ENCODE measurements at places on chromosomes 7 and 10.

GRCh38 chr7:79050603-79051002, 402.9 kb downstream of the MAGI2 start:
- no peaks in the 10 kb centered on the region for H3K36me3 ChIP-seq
- DNase-seq, result no peak
- H3K4me3 ChIP-seq, result no peak overlapping the region
- no peak overlapping the region for H3K27ac ChIP-seq
- H3K4me1 ChIP-seq, result no peaks in the 10 kb centered on the region

DNA sequence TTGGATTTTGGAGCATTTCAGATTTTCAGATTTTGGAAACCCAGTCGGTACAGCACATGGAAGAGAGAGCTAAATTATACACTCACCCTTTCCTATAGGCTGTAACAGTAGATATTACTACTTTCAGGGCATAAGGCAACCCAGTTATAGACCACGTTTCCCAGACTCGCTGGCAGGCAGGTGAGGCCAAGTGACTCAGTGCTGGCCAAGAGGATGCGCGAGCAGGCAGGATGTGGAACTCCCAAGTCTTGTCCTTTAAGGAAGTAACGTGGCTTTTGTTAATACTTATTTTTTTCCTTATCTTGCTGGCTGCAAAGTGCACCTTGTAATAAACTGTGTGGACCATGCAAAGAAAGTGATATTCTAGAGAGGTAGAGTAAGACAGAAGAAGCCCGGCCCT, 1160.1 kb downstream of the GATA3 start:
- H3K27me3 ChIP-seq, result no peaks in the 10 kb centered on the region
- no peak for DNase-seq
- no peaks in the 10 kb centered on the region for H3K36me3 ChIP-seq
- no peak overlapping the region for H3K27ac ChIP-seq
- no peak overlapping the region for H3K4me3 ChIP-seq

- H3K4me3 ChIP-seq, result no peak overlapping the region
- no peaks in the 10 kb centered on the region for H3K36me3 ChIP-seq
- H3K27me3 ChIP-seq, result no peaks in the 10 kb centered on the region
- H3K27ac ChIP-seq, result no peak overlapping the region
- DNase-seq, result peak; percentile 68
Measured at GRCh38 chr7:37311355-37311754, 137.3 kb downstream of the ELMO1 start.

DNA sequence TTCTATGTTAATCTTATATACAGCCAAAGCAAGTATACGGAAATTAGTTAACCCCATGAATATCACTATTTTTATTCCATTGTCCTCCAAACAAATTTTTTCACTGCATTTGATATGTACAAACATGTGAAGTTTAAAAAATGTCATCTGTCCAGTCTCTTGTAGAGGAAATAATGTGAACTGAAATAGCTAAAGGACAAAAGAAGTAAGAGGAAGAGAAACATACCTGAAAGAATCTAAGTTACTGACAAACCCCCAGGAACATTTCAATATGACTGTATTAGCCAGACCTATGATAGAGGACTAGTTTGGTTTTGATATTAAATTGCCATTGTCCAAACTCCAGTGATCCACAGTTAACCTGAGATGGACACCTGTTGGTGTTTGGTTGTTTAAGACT, 80.6 kb downstream of the NRCAM start:
- H3K36me3 ChIP-seq, result no peaks in the 10 kb centered on the region
- H3K4me1 ChIP-seq, result no peaks in the 10 kb centered on the region
- no peak overlapping the region for H3K27ac ChIP-seq

DNA sequence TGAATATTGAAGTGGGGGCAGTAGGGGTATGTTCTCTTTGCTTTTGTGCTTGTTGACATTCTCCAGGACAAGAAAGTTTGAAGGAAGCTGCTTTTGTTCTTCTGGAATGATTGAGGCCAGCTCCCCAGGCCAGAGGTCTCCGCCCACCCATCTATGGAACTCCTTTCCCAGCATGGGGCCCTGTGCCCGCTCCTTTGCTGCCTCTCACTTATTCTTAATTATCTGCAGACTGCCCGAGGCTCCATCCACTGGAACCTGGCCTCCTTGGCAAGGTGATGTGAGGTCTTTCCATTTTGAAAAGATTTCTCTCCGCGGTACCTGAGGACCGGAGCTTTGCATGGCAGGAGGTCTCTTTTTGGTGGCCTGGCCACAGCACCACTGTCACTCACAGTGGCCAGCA, 39.3 kb upstream of the MKI67 start:
- H3K4me3 ChIP-seq, result no peak overlapping the region
- no peak for DNase-seq
- no peak overlapping the region for H3K27ac ChIP-seq
- H3K4me1 ChIP-seq, result no peaks in the 10 kb centered on the region

DNA sequence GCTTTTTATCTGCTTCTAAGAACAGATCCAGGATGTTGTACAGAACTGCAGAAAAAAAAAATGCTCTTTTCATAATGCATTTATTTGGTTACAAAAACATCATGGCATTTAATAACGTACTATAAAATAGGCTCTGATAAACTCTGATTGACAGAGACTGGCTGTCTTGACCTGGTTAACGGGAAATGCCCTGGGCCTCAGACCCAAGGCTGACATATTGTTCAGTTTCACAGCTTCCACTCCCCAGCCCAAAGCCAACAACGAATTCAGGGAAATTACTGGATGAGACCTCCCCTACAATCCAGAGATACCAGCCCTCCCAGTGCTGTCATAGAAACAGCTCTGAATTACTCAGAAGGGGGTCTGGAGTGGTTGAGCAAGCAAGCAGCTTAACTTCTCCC, 260.1 kb downstream of the CREB5 start:
- H3K4me1 ChIP-seq, result no peaks in the 10 kb centered on the region
- H3K36me3 ChIP-seq, result no peaks in the 10 kb centered on the region
- H3K27me3 ChIP-seq, result no peaks in the 10 kb centered on the region
- DNase-seq, result no peak
- H3K4me3 ChIP-seq, result no peak overlapping the region
- H3K27ac ChIP-seq, result no peak overlapping the region

- no peak for DNase-seq
- H3K4me3 ChIP-seq, result no peak overlapping the region
- H3K4me1 ChIP-seq, result no peaks in the 10 kb centered on the region
- H3K27me3 ChIP-seq, result no peaks in the 10 kb centered on the region
- H3K36me3 ChIP-seq, result no peaks in the 10 kb centered on the region
Measured at GRCh38 chr10:7519351-7519750, 108.5 kb upstream of the SFMBT2 start.

DNA sequence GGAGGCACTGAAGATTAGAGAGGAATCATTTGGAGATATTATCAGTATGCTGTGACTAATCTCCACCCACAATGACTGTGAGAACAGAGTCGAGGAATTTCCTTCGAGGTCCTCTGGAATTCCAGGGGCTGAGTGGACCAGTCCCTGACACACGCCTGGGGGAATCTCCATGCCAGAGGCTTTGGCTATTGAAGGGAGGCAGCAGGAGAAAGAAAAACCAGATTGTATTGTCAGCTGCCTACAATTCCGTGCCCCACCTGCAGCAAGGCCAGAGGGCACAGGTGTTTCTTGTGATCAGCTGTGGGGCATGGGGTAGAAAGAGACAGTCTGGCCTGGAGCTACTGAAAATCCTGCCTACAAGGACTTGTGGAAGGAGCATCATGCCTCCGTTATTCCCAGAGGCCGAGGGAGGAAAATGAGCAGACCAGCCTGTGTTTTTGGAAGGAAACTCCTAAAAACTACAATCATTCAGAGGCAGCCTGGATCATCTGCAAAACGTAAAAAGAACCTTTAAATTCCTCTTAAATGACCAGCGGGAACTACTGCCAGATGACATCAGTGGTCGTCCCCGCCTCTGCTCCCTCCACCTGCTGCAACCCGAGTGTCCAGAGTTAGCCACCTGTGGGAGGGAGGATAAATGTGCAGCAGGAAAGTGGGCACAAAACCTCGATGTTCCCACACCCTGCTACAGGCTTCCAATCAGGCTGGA, 25.4 kb upstream of the ANK3 start:
- H3K4me1 ChIP-seq, result no peaks in the 10 kb centered on the region
- no peak overlapping the region for H3K27ac ChIP-seq
- no peaks in the 10 kb centered on the region for H3K36me3 ChIP-seq
- H3K4me3 ChIP-seq, result no peak overlapping the region
- no peaks in the 10 kb centered on the region for H3K27me3 ChIP-seq

DNA sequence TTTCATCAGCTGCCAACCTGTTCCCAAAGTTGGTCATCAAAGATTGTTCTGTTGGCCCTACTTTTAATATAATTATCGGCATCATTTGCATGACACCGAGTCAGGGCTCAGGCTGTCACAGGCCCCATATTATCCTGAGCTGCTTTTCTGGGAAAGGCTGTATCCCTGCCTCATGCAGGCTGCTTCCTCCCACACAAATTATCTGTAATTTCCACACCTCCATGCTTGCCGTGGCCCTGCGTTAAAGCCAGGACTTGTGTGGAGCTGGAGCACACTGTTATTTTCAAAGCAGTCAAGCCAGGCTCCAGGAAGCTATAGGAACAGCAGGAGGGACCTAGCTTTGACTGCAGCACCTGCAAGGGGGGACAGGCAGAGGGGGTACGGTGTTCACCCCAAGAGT, 5.4 kb upstream of the ADCYAP1R1 start:
- H3K4me3 ChIP-seq, result no peak overlapping the region
- no peak for DNase-seq
- no peak overlapping the region for H3K27ac ChIP-seq
- no peaks in the 10 kb centered on the region for H3K27me3 ChIP-seq
- H3K36me3 ChIP-seq, result no peaks in the 10 kb centered on the region

- no peak overlapping the region for H3K4me3 ChIP-seq
- DNase-seq, result no peak
- H3K4me1 ChIP-seq, result no peaks in the 10 kb centered on the region
Measured at GRCh38 chr10:35558276-35558675, 46.9 kb upstream of the GJD4 start.

- DNase-seq, result no peak
- H3K4me1 ChIP-seq, result no peaks in the 10 kb centered on the region
- H3K36me3 ChIP-seq, result peaks cover 17% of the 10 kb centered on the region
- H3K4me3 ChIP-seq, result no peak overlapping the region
- H3K27me3 ChIP-seq, result no peaks in the 10 kb centered on the region
Measured at GRCh38 chr10:68684413-68684812, 36.6 kb upstream of the CCAR1 start.

GRCh38 chr10:80553436-80553835, 15.7 kb downstream of the SH2D4B start:
- H3K27me3 ChIP-seq, result no peaks in the 10 kb centered on the region
- H3K4me3 ChIP-seq, result no peak overlapping the region
- H3K4me1 ChIP-seq, result no peaks in the 10 kb centered on the region
- H3K27ac ChIP-seq, result no peak overlapping the region
- no peak for DNase-seq
- no peaks in the 10 kb centered on the region for H3K36me3 ChIP-seq

GRCh38 chr7:92648067-92648466, 57.9 kb upstream of the FAM133B start:
- no peak overlapping the region for H3K27ac ChIP-seq
- no peaks in the 10 kb centered on the region for H3K27me3 ChIP-seq
- H3K4me3 ChIP-seq, result no peak overlapping the region
- no peaks in the 10 kb centered on the region for H3K36me3 ChIP-seq

DNA sequence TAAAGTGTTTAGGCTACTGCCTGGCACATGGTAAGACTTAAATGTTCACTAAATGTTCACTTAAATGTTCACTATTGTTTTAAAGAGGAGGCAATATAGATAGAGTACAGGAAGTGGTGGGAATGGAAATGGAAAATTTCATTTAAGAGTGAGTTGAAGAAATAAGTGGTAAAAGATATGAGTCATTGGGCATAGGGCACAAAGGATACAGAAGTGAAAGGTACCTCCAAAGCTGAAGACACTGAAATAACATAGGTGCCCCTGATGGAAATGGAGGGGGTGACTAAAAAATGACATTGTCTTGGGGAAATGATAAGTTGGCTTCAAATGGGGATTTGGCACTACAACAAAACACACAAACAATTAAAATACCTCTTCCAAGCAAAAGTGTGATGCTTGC, 5.2 kb upstream of the FRA10AC1 start:
- DNase-seq, result no peak
- H3K36me3 ChIP-seq, result no peaks in the 10 kb centered on the region
- H3K4me3 ChIP-seq, result no peak overlapping the region
- no peak overlapping the region for H3K27ac ChIP-seq

DNA sequence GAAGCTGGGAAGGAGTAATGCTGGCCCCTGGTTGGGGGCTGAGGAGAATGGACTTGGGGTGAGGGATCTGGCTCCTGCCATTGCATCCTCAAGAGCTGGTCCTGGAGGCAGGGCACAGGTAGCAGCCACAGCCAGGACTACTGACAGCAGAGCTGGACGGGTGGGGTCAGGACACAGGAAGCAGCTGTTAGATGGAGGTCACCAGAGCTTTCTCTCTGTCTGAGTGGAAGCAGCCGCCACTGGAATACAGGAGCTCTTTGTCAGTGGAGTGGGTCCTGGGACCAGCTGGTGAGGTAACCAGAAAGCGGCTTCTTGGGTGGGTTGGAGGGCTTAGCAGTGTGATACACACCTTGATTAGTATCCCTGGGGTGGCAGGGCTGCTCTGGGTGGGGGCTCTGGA, 58.1 kb upstream of the AQP1 start:
- H3K27ac ChIP-seq, result peak overlapping the region; percentile 98
- H3K36me3 ChIP-seq, result no peaks in the 10 kb centered on the region
- no peak overlapping the region for H3K4me3 ChIP-seq
- no peak for DNase-seq
- H3K27me3 ChIP-seq, result no peaks in the 10 kb centered on the region

DNA sequence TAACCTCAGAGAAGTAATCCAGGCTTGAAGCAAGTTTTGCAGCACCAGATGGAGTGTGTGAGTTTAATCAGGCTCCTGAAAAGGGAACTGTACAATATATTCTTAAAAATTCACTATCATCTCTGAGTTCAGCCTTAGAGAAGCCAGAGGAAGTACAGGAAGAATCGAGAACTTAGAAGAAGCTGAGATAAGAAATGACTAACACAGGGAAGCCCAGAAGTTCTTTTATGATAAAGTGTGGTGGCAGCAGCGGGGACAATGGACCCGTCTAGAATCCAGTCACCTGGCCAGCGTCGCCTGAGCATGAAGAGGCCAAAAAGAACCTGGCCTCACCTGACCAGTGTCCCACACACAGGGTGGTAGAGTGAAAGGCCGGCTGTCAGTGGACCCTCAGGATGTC, 161.0 kb downstream of the USP6NL start:
- H3K27me3 ChIP-seq, result no peaks in the 10 kb centered on the region
- H3K36me3 ChIP-seq, result no peaks in the 10 kb centered on the region
- no peak overlapping the region for H3K4me3 ChIP-seq
- DNase-seq, result no peak
- H3K4me1 ChIP-seq, result no peaks in the 10 kb centered on the region
- no peak overlapping the region for H3K27ac ChIP-seq

DNA sequence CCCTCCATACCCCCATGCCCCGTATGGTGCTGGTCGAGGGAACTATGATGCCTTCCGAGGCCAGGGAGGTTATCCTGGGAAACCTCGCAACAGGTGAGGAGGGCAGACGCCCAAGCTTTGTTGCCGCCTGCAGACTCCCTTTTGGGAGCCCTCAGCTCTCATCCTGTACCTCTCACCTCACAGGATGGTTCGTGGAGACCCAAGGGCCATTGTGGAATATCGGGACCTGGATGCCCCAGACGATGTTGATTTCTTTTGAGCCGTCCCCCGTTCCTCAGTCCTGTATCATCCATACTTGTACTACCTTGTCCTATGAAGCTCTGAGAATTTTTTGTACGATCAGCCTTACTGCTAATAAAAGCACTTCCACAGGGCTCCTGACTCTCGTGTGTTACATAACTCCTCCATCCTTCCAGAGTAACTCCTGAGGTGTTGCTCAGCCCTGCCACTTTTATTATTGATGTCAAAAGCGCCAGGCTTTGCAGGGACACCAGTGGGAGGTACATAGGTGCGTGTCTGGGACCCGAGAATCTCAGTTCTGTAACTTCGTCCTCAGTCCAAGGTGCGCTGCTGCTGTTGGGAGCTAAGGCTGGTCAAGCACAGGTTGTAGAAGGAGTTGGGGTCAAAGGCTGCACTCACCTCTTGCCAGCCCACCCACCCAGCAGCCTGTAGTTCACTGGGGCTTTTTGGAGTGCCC, 1.1 kb downstream of the UFSP1 start:
- peaks cover 48% of the 10 kb centered on the region for H3K36me3 ChIP-seq
- peak overlapping the region; percentile 79 for H3K27ac ChIP-seq
- H3K27me3 ChIP-seq, result no peaks in the 10 kb centered on the region
